Gastroesophageal sphincter (tissue), 4 donors: ENCODE measurements at places on chromosomes 1 and 21.

DNA sequence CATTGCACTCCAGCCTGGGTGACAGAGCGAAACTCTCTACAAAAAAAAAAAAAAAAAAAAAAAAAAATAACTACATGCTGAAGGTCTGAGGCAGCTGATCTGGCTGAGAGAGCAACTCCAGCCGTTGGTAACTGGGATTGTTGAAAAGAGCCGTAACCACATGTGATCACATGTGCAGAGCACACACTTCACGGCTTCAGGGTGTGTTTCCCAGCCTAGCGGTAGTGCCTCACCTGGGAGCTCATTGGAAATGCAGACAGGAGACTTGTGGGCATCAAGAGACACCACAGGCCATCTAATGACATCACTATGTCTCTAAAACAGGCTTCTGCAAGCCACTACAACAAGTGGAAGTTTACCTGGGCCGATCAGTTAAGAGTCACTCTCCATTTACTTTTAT, 11.8 kb upstream of the OTUD7B start:
- ATAC-seq, result no peak
- H3K27me3 ChIP-seq, result no peaks in the 10 kb centered on the region
- H3K36me3 ChIP-seq, result no peaks in the 10 kb centered on the region

DNA sequence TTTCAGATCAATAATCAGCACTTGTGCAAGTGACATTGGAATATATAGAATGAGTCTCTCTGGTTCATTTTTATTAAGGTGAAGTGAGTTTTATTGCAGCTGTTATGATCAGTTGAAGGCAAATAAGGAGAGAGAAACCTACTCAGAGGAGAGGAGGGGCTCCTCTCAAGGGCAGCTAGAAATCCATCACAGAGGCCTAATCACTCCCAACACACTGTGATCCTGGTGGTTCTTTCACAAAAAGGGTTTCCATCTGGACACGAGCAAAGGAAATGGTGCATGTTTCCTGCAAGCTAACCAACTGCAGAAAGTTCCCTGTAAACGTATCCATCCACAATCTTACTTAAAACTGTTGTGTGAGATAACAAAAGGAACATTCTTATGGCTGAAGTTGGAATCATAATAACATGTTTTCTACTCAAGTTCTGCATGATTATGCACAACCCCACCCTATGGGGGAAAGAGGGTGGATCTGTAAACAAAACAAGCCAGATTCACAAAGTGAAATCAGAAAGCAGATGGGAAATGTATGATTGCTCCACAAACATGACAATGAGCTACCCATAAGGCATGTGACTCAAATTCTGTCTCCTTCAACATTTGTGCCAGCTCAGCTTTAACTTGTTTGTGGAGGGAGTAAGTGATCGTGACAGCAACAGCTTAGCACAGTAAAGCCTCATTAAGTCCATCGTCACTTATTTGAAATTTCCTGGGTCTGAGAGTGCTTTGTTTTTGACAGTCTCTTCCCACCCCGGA, 141.2 kb upstream of the ST6GALNAC5 start:
- no peak overlapping the region for H3K27ac ChIP-seq
- no peaks in the 10 kb centered on the region for H3K4me1 ChIP-seq
- H3K36me3 ChIP-seq, result no peaks in the 10 kb centered on the region
- no peaks in the 10 kb centered on the region for H3K27me3 ChIP-seq

DNA sequence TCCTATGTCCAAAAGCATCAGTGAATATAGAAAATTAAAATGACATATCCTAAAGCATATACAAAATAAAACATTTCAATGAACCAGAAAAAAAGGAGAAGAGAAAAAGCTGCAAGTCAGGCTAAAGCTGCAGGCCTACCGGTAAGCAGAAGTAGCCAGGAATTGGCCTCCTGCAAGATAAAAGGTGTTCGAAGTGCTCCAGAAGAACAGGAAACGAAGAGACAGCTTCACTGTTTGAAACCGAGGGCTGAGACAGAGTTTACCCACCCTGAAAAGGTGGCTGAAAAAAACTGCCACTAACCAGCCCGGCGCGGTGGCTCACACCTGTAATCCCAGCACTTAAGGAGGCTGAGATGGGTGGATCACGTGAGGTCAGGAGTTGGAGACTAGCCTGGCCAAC, 37.4 kb downstream of the NSL1 start:
- H3K27me3 ChIP-seq, result no peaks in the 10 kb centered on the region
- H3K27ac ChIP-seq, result no peak overlapping the region
- ATAC-seq, result no peak
- no peak overlapping the region for H3K4me3 ChIP-seq

DNA sequence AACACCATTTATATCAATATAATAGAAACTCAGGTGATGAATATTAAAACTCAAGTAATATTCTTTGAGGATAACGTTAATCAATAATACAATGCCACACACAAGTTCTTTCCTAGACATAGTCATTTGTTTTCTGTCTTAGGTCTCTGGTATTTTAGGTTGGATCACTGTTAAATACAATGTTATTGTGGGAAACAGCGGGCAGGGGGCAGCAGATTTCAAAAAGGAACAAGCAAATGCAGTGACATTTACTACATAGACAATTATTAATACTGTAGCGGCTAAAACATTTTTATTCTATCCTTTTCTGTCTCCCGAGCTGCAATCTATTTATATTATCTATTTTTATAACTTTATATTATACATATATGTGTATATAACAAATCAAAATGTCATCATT, 186.4 kb upstream of the ZNHIT6 start:
- no peak overlapping the region for H3K4me3 ChIP-seq
- ATAC-seq, result no peak
- H3K4me1 ChIP-seq, result no peaks in the 10 kb centered on the region
- no peaks in the 10 kb centered on the region for H3K36me3 ChIP-seq
- no peaks in the 10 kb centered on the region for H3K27me3 ChIP-seq

DNA sequence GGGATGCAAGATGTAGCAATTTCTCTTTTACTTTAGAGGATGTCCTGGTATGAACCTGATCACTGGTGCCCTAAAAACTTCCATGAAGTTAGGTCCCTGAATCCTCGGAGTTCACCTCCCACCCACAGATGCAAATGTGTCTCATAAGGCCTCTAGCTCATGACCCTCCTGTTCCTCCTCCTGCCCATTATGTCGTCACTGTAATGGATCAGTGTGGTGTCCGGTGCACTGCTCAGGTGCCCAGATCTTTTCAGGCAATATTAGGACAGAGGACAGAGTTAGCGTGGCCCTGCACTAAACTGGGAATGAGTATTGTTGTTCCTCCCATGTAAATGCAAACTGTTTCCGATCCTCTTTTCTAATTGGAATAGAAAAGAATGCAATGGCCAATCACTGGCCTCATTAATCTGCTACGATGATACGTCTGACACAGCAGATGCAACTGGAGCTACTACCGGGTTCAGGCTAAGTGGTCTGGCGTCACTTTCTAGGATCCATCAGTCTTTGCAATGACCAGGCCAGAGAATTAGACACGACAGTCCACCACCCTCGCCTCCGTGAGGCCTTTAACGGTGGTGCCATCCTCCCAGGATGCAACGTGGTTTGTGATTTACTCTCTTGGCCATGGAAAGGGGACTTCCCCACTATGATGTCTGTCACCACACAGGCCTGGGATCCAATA, 3.4 kb upstream of the COL6A2 start:
- H3K27me3 ChIP-seq, result peaks cover 5% of the 10 kb centered on the region
- peak overlapping the region; percentile 98 for H3K27ac ChIP-seq
- no peaks in the 10 kb centered on the region for H3K36me3 ChIP-seq

DNA sequence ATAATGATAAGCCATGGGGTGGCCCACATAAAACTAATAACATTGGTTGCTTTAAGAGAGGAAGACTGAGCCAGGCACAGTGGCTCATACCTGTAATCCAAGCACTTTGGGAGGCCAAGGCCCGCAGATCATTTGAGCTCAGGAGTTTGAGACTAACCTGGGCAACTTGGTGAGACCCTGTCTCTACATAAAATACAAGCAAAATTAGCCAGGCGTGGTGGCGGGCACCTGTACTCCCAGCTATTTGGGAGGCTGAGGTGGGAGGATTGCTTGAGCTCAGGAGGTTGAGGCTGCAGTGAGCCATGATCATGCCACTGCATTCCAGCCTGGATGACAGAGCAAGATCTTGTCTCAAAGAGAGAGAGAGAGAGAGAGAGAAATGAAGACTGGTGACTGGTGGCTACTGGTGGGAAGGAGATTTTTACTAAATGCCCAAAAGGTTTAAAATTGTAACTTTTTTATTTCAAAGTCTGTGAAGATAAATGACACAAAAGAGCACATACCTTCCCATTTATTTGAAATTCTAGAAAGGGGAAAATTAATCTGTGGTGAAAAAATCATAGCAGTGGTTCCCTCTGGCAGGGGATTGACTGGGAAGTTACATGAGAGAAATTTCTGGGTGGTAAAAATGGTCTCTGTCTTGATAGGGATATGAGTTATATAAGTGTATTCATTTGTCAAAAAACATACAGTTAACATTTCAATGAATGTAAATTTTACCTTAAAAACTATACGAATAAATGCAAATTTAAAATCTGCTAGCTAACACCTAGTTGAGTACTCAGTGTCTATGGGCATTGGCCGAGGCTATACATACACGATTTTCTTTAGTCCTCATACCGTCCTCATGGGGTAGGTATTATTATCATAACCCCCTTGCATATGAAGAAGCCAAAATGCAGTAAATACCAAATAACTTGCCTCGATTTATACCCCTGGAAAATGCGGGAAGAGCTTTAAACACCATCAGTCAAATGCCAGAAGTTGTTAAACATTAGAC, 2.2 kb upstream of the NBPF1 start:
- no peaks in the 10 kb centered on the region for H3K36me3 ChIP-seq
- no peak for ATAC-seq
- no peak overlapping the region for H3K27ac ChIP-seq
- H3K4me1 ChIP-seq, result peaks cover 31% of the 10 kb centered on the region

- ATAC-seq, result no peak
- H3K36me3 ChIP-seq, result peaks cover 8% of the 10 kb centered on the region
- H3K4me3 ChIP-seq, result no peak overlapping the region
- H3K27ac ChIP-seq, result no peak overlapping the region
- no peaks in the 10 kb centered on the region for H3K27me3 ChIP-seq
Measured at GRCh38 chr1:97365026-97365425, 555.8 kb downstream of the DPYD start.

GRCh38 chr1:48495911-48496310, 23.9 kb upstream of the SPATA6 start:
- H3K27me3 ChIP-seq, result no peaks in the 10 kb centered on the region
- no peak overlapping the region for H3K4me3 ChIP-seq
- peaks cover 25% of the 10 kb centered on the region for H3K4me1 ChIP-seq
- no peak for ATAC-seq
- H3K27ac ChIP-seq, result no peak overlapping the region

- peak overlapping the region; percentile 64 for H3K27ac ChIP-seq
- peaks cover 77% of the 10 kb centered on the region for H3K4me1 ChIP-seq
- H3K36me3 ChIP-seq, result no peaks in the 10 kb centered on the region
- no peak for ATAC-seq
- H3K4me3 ChIP-seq, result no peak overlapping the region
- no peaks in the 10 kb centered on the region for H3K27me3 ChIP-seq
Measured at GRCh38 chr1:93638981-93639380, 42.7 kb downstream of the BCAR3 start.

DNA sequence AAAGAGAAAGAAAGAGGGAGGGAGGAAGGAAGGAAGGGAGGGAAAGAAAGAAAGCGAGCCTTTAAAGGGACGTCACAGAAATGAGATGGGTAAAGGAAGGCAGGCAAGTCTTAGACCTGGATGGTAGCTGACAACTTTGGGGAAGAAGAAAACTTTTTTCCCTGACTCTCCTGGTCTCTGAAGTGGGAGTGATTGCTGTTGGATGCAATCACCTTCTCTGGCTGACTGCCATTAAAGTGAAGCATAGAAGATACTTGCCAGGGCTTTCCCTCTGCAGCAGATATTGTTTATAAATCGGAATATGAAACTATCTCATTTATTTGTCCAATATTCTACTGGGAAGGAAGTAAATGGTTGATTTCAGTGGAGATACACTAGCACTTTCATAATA, 27.0 kb downstream of the VCAM1 start:
- no peak overlapping the region for H3K4me3 ChIP-seq
- H3K36me3 ChIP-seq, result no peaks in the 10 kb centered on the region
- no peaks in the 10 kb centered on the region for H3K27me3 ChIP-seq
- H3K27ac ChIP-seq, result no peak overlapping the region
- no peak for ATAC-seq

DNA sequence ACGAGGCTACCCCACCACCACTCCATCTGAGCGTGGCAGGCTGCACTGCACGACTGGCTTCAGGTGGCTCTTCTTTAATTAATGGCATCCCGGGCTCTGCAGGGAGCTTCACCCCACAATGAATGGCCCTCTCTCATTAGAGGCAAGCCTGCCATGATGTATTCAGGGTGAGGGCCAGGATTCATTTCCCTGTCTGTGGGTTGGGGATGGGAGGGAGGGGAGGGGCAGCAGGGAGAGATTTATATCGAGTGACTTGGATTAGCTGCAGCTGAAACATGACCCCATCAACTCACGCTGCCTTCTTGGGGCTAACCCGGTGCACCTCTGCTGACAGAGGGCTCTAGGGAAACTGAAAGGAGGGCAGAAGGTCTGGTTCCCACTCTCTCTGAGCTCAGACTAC, 54.2 kb downstream of the ERI3 start:
- no peaks in the 10 kb centered on the region for H3K27me3 ChIP-seq
- no peak overlapping the region for H3K27ac ChIP-seq
- no peaks in the 10 kb centered on the region for H3K4me1 ChIP-seq
- H3K4me3 ChIP-seq, result no peak overlapping the region
- ATAC-seq, result no peak
- no peaks in the 10 kb centered on the region for H3K36me3 ChIP-seq

GRCh38 chr1:10795276-10796021, 997 bp downstream of the CASZ1 start:
- H3K27ac ChIP-seq, result peak overlapping the region; percentile 85
- H3K4me3 ChIP-seq, result peak overlapping the region; percentile 59
- peaks cover 64% of the 10 kb centered on the region for H3K27me3 ChIP-seq
- H3K36me3 ChIP-seq, result no peaks in the 10 kb centered on the region
- H3K4me1 ChIP-seq, result peaks cover 64% of the 10 kb centered on the region

- no peaks in the 10 kb centered on the region for H3K27me3 ChIP-seq
- no peak for ATAC-seq
Measured at GRCh38 chr1:245578308-245578707, 423.5 kb downstream of the KIF26B start.

- no peak for ATAC-seq
- H3K27ac ChIP-seq, result no peak overlapping the region
- peaks cover 13% of the 10 kb centered on the region for H3K4me1 ChIP-seq
- H3K36me3 ChIP-seq, result no peaks in the 10 kb centered on the region
- no peaks in the 10 kb centered on the region for H3K27me3 ChIP-seq
Measured at GRCh38 chr21:43971992-43972255, 40.2 kb upstream of the TRAPPC10 start.

DNA sequence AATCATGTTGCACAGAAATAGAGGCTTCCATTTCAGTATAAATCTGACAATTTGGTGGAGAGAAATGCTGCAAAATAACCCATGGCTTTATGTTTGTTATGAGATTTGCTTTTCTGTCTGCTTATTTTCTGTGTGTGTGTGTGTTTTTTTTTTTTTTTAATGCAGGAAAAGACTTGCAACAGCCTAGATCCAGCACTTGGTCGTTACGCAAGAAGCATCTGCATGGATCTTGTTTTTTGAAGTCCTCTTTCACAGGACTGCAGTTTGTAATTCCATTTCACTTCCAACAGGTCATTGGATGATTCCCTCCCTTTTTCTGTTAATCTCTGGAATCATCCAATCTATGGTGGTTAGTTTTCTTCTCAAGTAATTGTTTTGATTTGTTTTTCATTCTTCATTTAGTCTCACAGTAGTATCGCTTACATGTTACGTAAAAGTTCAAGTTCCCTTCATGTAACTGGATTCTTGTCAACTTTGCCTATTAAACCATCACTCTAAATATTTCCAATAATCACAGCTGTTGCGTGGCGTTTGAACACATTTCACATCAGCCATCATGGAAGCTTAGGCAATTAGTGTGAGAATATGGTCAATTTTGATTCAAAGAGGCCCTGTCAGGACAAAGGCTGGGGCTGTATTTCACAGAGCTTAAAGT, 312.9 kb downstream of the NFIA start:
- no peaks in the 10 kb centered on the region for H3K27me3 ChIP-seq
- H3K4me3 ChIP-seq, result no peak overlapping the region
- no peak overlapping the region for H3K27ac ChIP-seq
- no peaks in the 10 kb centered on the region for H3K4me1 ChIP-seq
- H3K36me3 ChIP-seq, result no peaks in the 10 kb centered on the region
